ENCODE measurements at places on chromosomes 4 and X.

DNA sequence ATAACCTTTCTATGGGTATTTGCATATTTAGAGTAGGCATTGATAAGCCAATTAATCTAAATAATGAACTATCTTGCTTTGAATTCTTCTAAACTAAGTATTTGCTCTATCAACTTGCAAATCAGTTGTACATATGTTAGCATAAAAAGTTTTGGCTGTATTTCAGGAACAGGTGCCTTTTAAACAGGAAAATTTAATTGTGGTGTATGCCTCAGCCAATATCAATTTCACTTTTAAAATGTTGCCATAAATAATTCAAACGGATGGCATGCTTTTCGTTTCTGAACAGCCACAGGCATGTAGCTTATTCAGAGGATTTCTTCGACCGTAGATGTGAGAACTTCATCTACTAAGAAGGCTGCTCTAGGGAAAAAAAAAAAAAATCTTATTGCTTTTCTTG lies 99.9 kb downstream of the DCLK2 start:
- DNase-seq = no peak

DNA sequence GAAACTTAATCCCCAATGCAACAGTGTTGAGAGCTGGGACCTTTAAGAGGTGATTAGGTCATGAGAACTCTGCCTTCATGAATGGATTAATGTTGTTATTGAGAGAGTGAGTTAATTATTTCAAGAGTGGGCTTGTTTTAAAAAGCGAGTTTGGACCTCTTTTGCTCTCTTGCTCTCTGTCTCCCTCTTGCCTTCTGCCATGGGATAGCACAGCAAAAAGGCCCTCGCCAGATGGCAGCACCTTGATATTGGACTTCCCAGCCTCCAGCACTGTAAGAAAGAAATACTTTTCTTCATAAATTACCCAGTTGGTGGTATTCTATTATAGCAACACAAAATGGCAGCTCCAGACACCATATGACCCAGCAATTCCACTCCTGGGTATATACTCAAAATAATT lies 7.0 kb upstream of the ATP6AP2 start:
- DNase-seq = no peak

- no peak for DNase-seq
These were observed 38.5 kb downstream of the ZCCHC12 start for GRCh38 chrX:118862091-118862490.

GRCh38 chr4:95158626-95159025 lies 390.1 kb downstream of the UNC5C start:
- no peak for DNase-seq

GRCh38 chr4:8647626-8648025 lies 55.1 kb downstream of the CPZ start:
- DNase-seq = no peak

DNA sequence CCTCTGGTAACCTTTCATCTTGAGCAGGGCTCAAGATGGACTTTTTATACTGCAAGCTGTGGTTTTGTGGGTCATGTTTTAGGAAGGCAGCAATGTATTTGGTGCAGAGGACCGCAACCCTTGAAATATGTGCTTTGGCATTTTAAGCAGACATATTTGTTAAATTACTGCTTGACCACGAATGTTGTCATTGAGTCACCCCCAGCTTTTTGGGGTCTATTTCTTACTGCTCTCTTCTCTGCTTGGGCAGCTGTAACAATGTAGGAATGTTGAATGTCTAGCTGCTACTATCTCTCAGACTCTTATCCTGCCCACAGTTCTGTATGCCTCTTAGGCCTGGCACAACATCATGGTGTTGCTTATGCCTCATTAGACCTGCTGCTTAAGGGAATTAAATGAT lies 6.0 kb downstream of the RBPJ start:
- no peak for DNase-seq

DNA sequence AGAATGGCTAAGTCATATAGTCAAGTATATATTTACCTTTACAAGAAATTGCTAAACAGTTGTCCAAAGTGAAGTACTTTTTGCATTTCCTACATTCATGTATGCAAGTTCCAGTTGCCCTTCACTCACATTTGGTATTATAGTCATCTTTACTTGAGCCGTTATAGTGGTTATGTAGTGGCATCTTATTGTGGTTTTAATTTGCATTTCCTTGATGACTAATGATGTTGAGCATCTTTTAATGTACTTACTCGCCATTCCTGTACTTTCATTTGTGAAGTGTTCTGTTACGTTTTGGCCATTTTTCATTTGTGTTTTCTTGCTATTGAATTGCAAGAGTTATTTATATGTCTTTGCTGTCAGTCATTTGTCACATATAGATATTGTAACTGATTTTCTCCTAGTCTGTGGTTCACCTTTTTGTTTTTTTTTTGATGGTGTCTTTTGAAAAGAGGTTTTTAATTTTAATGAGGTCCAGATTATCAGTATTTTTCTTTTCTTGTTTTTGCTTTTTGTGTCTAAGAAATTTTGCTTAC lies 27.6 kb downstream of the ARFIP1 start:
- no peak for DNase-seq

- DNase-seq = no peak
These were observed 138.0 kb downstream of the PDGFRA start for GRCh38 chr4:54367059-54367458.

DNA sequence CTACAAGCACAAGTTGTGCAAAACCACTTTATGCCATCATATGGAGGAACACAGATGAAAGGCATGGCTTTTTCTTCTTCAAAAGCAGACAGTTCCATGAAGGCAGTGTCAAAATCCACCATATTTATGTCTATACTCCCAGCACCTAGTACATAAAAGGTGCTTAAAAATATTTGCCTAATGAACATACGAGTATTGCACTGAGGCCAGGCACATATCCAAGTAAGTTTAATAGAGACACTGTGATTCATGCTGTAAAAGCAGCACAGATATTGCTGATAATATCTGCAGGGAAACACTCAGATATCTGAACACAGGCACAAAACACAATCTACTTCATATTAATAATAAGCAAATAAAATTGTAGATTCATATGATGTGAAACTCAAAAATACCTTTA lies 48.1 kb upstream of the CXCL8 start:
- DNase-seq = no peak

- no peak for DNase-seq
These were observed 146.2 kb upstream of the SH3RF1 start for GRCh38 chr4:169416997-169417396.

GRCh38 chrX:36986231-36986630 lies 21.9 kb upstream of the FAM47C start:
- no peak for DNase-seq
